Astrocyte (in vitro differentiated cells and primary cell): ENCODE measurements at places on chromosomes 6 and 20. TPM values are rescaled to one million over a fixed set of nuclear protein-coding genes. Genes with fewer than 3 reads are reported as not detected.

DEK gene
- total RNA-seq, result 35.2 and 39.9 TPM in 2 replicates

NRSN1 gene
- not detected in 2 replicates for total RNA-seq

SEMG1 gene
- not detected in 2 replicates for total RNA-seq

FOXS1 gene
- 26.0 and 37.1 TPM in 2 replicates for total RNA-seq

GTSF1L gene
- not detected in 2 replicates for total RNA-seq

BHLHE23 gene
- not detected in 2 replicates for total RNA-seq

MAPK13 gene
- total RNA-seq, result 4.5 and 5.8 TPM in 2 replicates

IPCEF1 gene
- total RNA-seq, result 0.16 and 0.24 TPM in 2 replicates

GMPR gene
- total RNA-seq, result 1.6 and 2.0 TPM in 2 replicates

GABRR2 gene
- total RNA-seq, result 0.34 and 0.61 TPM in 2 replicates

CLVS2 gene
- total RNA-seq, result not detected in 2 replicates

ZNF391 gene
- 6.0 and 7.2 TPM in 2 replicates for total RNA-seq

CDSN gene
- total RNA-seq, result 0.22 and 0.27 TPM in 2 replicates

HLA-DMB gene
- 0.11 and 0.24 TPM in 2 replicates for total RNA-seq

OR14J1 gene
- not detected in 2 replicates for total RNA-seq

LPIN3 gene
- 18.0 and 19.6 TPM in 2 replicates for total RNA-seq

ZBP1 gene
- not detected in 2 replicates for total RNA-seq

SLA2 gene
- total RNA-seq, result 0.14 TPM in 1 of 2 replicates, not detected in the other

PSORS1C2 gene
- total RNA-seq, result not detected in 2 replicates

BCAS4 gene
- 13.2 and 16.7 TPM in 2 replicates for total RNA-seq

ADAM33 gene
- 2.3 and 3.0 TPM in 2 replicates for total RNA-seq

DNMT3B gene
- total RNA-seq, result 5.0 and 5.6 TPM in 2 replicates

MTFR2 gene
- 1.3 and 1.8 TPM in 2 replicates for total RNA-seq

ACSS2 gene
- total RNA-seq, result 16.9 and 18.7 TPM in 2 replicates

HDGFL1 gene
- total RNA-seq, result not detected in 2 replicates

IP6K3 gene
- total RNA-seq, result 4.5 and 4.6 TPM in 2 replicates

ZNF292 gene
- total RNA-seq, result 26.7 and 31.5 TPM in 2 replicates

HLA-DRA gene
- total RNA-seq, result not detected in 2 replicates

SCP2D1 gene
- not detected in 2 replicates for total RNA-seq

IL20RA gene
- 0.07 and 0.17 TPM in 2 replicates for total RNA-seq

ARFGEF3 gene
- 1.5 and 1.9 TPM in 2 replicates for total RNA-seq

ZC3H12D gene
- total RNA-seq, result 0.05 and 0.10 TPM in 2 replicates

CASS4 gene
- total RNA-seq, result 2.3 and 2.5 TPM in 2 replicates

HS3ST5 gene
- 1.5 and 3.2 TPM in 2 replicates for total RNA-seq

UNC5CL gene
- 0.27 and 0.29 TPM in 2 replicates for total RNA-seq

OR2B6 gene
- total RNA-seq, result not detected in 2 replicates

CALHM6 gene
- not detected in 2 replicates for total RNA-seq

LST1 gene
- total RNA-seq, result not detected in 2 replicates

TSHZ2 gene
- 0.72 and 1.2 TPM in 2 replicates for total RNA-seq

ULBP2 gene
- total RNA-seq, result 7.3 and 7.5 TPM in 2 replicates

SLC2A10 gene
- total RNA-seq, result 12.7 and 16.1 TPM in 2 replicates

GCNT2 gene
- total RNA-seq, result 13.0 and 14.8 TPM in 2 replicates

NRN1 gene
- total RNA-seq, result 0.82 and 1.0 TPM in 2 replicates

FAM209A gene
- total RNA-seq, result 0.32 TPM in 1 of 2 replicates, not detected in the other

PPDPF gene
- 251 and 268 TPM in 2 replicates for total RNA-seq

HMGCLL1 gene
- 0.24 and 0.30 TPM in 2 replicates for total RNA-seq

TMC2 gene
- not detected in 2 replicates for total RNA-seq

TLDC2 gene
- not detected in 2 replicates for total RNA-seq

GTF2H4 gene
- 34.3 and 41.3 TPM in 2 replicates for total RNA-seq

SLC17A1 gene
- not detected in 2 replicates for total RNA-seq

DNAH8 gene
- total RNA-seq, result not detected in 2 replicates

BEND3 gene
- 3.7 and 4.4 TPM in 2 replicates for total RNA-seq

BIRC7 gene
- total RNA-seq, result 2.9 and 3.3 TPM in 2 replicates

ZBTB12 gene
- 3.7 and 4.6 TPM in 2 replicates for total RNA-seq

SRSF12 gene
- 7.0 and 9.2 TPM in 2 replicates for total RNA-seq

NCOA7 gene
- 25.4 and 26.0 TPM in 2 replicates for total RNA-seq
